ENCODE measurements at places on chromosomes 7 and 10. TPM values are rescaled to one million over a fixed set of nuclear protein-coding genes. Genes with fewer than 3 reads are reported as not detected.

DNA sequence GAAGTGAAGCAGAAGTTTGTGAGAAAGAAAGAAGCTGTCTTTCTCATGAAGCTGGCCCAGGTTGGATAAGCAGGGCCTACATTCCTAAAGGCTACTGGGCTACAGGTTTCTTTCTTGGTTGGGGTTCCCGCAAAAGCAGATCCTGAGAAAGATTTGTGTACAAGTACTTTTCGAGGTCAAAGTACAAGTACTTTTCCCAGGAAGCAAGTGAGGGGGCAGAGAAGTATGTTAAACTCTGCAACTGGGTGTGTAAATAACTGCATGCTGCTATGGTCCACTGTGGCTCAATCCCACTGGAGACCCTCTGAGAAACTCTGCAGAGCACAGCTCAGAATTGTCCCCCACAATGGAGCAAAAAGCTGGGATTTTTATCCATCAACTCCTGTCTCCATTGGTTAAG is 28.7 kb downstream of the LSM5 start:
- no peak for DNase-seq

DNA sequence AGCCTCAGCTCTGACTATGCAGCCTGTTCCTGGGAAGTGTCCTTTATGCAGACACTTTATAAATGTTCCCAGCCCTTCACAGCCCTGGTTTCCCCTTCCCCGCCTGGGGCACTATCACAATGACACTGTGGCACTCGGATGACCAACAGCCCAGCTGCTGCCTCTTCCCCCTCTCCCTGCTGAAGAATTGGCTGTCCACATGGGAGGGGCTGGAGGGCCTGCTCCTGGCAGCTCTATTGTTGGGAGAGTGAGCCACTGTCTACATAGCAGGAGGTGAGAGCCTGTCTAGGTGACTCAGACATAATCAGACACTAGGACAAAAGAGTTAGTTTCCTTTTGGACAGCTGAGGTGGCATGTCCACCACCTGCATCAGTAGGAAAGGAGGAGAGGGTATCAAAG is 437.5 kb downstream of the PLXNA4 start:
- no peak for DNase-seq

GRCh38 chr10:22722626-22723169 is 8.3 kb upstream of the PIP4K2A start:
- no peak for DNase-seq

GRCh38 chr10:80500572-80501380 is 36.9 kb upstream of the SH2D4B start:
- DNase-seq = no peak

Gene NRG3
- 15.0 TPM for polyA plus RNA-seq

Gene HOXA3
- polyA plus RNA-seq = 32.8 TPM
